ENCODE measurements at places on chromosomes 11 and 22. TPM values are rescaled to one million over a fixed set of nuclear protein-coding genes. Genes with fewer than 3 reads are reported as not detected.

- H3K27ac ChIP-seq, result no peak overlapping the region
- no peaks in the 10 kb centered on the region for H3K27me3 ChIP-seq
- H3K4me1 ChIP-seq, result peaks cover 56% of the 10 kb centered on the region
- DNase-seq, result no peak
- peaks cover 7% of the 10 kb centered on the region for H3K36me3 ChIP-seq
Observed at GRCh38 chr22:45676024-45676423, 4.4 kb downstream of the ATXN10 start.

NRXN2 gene
- total RNA-seq, result not detected

CBLIF gene
- not detected for total RNA-seq

ART1 gene
- total RNA-seq, result not detected

SCUBE2 gene
- total RNA-seq, result 0.18 TPM

HBE1 gene
- 0.62 TPM for total RNA-seq

IFITM10 gene
- total RNA-seq, result 1.4 TPM

MS4A1 gene
- total RNA-seq, result not detected

KRTAP5-10 gene
- not detected for total RNA-seq

OR52I2 gene
- not detected for total RNA-seq

YPEL4 gene
- not detected for total RNA-seq

DNA sequence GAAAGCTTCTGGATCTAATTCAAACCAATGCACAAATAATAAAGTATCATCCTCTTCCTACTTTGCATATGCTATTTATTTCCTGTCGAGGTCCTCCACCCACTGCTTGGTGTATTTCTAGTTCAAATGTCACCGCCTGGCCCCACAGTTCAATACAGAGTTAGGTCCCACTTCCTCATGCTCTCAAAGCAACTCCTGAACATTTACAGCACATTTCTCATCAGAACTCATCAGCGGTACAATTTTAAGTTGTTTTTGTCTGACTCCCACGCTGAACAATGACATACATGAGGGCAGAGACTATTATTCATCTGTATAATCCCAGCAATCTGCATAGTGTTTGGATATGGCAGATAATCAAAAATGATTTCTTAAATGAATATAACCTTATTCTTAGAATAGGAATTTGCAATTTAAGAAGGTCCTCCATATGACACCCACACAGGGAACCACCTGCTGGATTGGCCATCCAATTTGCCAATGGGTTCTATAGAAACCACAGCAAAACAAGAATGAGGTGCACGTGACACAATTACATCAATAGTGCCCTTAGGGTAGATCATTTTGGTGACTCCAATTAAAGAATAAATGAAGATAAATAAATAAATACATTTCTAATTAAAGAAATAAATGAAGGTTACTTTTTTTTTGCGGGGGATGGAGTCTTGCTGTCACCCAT is 54.2 kb downstream of the SLC25A17 start:
- no peaks in the 10 kb centered on the region for H3K27me3 ChIP-seq
- peaks cover 6% of the 10 kb centered on the region for H3K36me3 ChIP-seq
- no peak for DNase-seq
- no peak overlapping the region for H3K27ac ChIP-seq
- H3K4me3 ChIP-seq, result no peak overlapping the region

VPS11 gene
- total RNA-seq, result 48.3 TPM

- peak; percentile 99 for DNase-seq
- peak overlapping the region; percentile 57 for H3K4me3 ChIP-seq
- H3K36me3 ChIP-seq, result no peaks in the 10 kb centered on the region
- H3K27ac ChIP-seq, result peak overlapping the region; percentile 80
- peaks cover 62% of the 10 kb centered on the region for H3K4me1 ChIP-seq
- H3K27me3 ChIP-seq, result no peaks in the 10 kb centered on the region
Observed at GRCh38 chr11:102010776-102011494, 36.3 kb upstream of the CFAP300 start.

- H3K4me1 ChIP-seq, result peaks cover under 1% of the 10 kb centered on the region
- H3K27me3 ChIP-seq, result no peaks in the 10 kb centered on the region
- no peaks in the 10 kb centered on the region for H3K36me3 ChIP-seq
- no peak for DNase-seq
Observed at GRCh38 chr11:2207773-2208621, 36.4 kb upstream of the TH start.

GRCh38 chr11:10197091-10197490 is 96.9 kb downstream of the SBF2 start:
- no peak overlapping the region for H3K27ac ChIP-seq
- H3K4me1 ChIP-seq, result no peaks in the 10 kb centered on the region
- H3K27me3 ChIP-seq, result no peaks in the 10 kb centered on the region
- peak; percentile 29 for DNase-seq
- 0 out of 2 replicates have a peak, but pooled peaks cover 3% of the 10 kb centered on the region for H3K36me3 ChIP-seq

- no peak overlapping the region for H3K4me3 ChIP-seq
- H3K27me3 ChIP-seq, result no peaks in the 10 kb centered on the region
- H3K36me3 ChIP-seq, result no peaks in the 10 kb centered on the region
Observed at GRCh38 chr11:93921695-93922468, 71.5 kb upstream of the VSTM5 start.

DNA sequence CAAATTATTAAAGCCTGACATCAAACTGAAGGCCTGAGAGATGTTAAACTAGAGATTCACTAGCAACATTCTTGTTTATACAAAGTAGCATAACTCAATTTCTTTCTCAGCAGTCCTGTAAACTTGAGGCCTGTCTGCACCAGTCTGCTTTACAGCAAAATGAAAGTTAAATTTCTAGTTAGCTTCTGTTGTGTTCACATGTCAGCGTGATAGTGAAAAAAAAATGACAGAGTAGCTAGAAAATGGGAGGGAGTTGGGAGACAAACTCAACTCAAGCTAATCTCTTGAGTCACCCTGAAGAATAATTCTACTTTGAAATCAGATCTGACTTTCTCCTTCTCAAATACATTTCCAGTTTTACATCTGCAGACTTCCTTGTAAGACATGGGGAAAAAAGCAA is 6.5 kb downstream of the RBFOX2 start:
- no peaks in the 10 kb centered on the region for H3K27me3 ChIP-seq
- no peak for DNase-seq
- H3K27ac ChIP-seq, result no peak overlapping the region
- peaks cover 3% of the 10 kb centered on the region for H3K36me3 ChIP-seq

GRCh38 chr11:14179116-14179820 is 179.7 kb downstream of the RRAS2 start:
- H3K4me3 ChIP-seq, result no peak overlapping the region
- H3K27ac ChIP-seq, result no peak overlapping the region
- H3K4me1 ChIP-seq, result no peaks in the 10 kb centered on the region
- no peak for DNase-seq

- H3K36me3 ChIP-seq, result no peaks in the 10 kb centered on the region
- no peak overlapping the region for H3K4me3 ChIP-seq
- DNase-seq, result no peak
- no peaks in the 10 kb centered on the region for H3K4me1 ChIP-seq
- H3K27me3 ChIP-seq, result peaks cover 33% of the 10 kb centered on the region
Observed at GRCh38 chr11:95688501-95689222, 100.9 kb downstream of the FAM76B start.

GRCh38 chr22:50338042-50338573 is 5.0 kb upstream of the PPP6R2 start:
- H3K4me3 ChIP-seq, result no peak overlapping the region
- no peaks in the 10 kb centered on the region for H3K36me3 ChIP-seq
- H3K27me3 ChIP-seq, result no peaks in the 10 kb centered on the region
- no peak for DNase-seq
- H3K27ac ChIP-seq, result no peak overlapping the region
- no peaks in the 10 kb centered on the region for H3K4me1 ChIP-seq

DNA sequence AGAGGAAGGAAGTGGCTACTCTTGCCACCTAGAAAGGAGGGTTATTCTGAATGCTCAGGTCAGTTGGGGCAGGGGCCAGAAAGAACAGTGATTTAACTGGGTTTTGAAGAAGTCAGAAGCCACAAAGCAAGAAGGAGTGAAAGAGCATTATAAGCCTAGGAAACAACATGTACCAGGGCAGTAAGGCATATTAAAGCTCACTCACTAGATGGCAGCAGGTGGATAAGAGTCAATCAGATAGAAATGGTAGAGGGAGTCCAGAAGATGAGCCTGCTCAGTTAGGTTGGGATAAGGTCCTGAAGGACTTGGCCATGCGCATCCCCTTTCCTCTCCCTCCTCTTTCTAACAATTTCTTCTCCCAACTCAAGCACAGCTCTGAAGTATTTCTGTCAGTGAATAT is 22.0 kb upstream of the PATE1 start:
- H3K27ac ChIP-seq, result no peak overlapping the region
- no peak overlapping the region for H3K4me3 ChIP-seq
- peaks cover 16% of the 10 kb centered on the region for H3K27me3 ChIP-seq
- peaks cover 11% of the 10 kb centered on the region for H3K4me1 ChIP-seq

DNA sequence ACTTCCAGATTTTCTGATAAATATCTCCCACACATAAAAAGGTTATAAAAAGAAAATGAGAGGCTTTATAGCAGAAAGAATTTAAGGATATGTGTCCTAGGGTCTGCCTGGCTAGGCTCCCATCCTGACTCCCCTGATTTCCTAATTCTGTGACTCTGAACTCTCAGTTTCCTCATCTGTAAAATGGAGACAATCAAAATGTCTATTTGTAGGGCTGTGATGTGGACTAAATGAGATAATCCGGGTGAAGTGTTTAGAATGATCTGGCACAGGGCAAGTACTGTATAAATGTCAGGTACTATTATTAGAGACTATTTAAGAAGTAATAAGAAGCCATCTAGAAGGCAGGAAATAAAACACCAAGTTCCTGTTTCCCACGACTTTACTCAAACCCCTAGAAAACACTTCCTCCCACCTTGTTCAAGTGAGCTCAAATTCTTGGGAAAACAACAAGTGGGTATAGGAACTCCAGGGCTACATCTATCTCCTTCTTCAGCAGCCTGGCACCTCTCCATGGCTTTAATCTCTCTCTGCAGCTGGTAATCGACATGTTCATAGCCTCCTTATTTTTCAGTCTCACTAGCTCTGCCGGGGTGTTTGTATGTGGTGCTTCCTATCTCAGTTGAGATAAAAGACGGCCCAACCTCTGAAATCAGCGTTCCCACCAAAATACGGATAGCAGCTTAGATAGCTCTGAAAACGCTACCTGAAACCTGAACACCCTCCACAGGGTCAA is 6.7 kb downstream of the ASCC2 start:
- H3K36me3 ChIP-seq, result no peaks in the 10 kb centered on the region
- H3K27ac ChIP-seq, result no peak overlapping the region
- H3K4me3 ChIP-seq, result no peak overlapping the region
- peaks cover 16% of the 10 kb centered on the region for H3K4me1 ChIP-seq

DNA sequence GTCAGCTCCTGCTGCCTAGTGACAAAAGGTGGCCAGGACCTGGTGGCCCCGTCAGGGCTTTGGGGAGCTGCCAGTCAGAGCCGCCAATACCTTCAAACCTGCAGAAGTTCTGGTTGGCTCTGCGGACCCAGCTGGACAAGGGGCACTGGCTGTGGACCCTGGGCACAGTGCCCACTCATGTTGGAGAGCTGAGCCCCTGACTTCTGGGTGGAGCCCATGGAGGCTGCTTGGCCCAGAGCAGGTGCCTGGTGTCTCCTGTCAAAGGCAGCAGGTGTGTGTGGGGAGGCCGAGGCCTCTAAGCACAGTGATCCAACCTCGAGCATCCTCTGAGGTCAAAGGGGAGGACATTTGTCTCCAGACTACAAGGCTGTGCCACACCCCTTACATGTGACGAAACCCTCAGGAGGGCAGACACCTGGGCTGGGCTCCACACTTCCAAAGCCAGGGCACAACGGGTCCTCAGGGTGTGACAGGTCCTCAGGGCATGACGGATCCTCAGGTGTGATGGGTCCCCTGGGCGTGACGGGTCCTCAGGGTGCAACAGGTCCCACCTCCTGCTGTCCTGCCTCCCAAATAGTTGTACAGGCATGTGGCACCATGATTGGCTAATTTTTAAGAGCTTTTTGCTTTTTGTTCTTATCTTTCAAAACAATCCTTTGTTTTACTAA is 37.0 kb downstream of the MUC2 start:
- no peaks in the 10 kb centered on the region for H3K4me1 ChIP-seq
- H3K27ac ChIP-seq, result no peak overlapping the region
- DNase-seq, result no peak
- H3K36me3 ChIP-seq, result no peaks in the 10 kb centered on the region

ZW10 gene
- total RNA-seq, result 38.4 TPM

DNA sequence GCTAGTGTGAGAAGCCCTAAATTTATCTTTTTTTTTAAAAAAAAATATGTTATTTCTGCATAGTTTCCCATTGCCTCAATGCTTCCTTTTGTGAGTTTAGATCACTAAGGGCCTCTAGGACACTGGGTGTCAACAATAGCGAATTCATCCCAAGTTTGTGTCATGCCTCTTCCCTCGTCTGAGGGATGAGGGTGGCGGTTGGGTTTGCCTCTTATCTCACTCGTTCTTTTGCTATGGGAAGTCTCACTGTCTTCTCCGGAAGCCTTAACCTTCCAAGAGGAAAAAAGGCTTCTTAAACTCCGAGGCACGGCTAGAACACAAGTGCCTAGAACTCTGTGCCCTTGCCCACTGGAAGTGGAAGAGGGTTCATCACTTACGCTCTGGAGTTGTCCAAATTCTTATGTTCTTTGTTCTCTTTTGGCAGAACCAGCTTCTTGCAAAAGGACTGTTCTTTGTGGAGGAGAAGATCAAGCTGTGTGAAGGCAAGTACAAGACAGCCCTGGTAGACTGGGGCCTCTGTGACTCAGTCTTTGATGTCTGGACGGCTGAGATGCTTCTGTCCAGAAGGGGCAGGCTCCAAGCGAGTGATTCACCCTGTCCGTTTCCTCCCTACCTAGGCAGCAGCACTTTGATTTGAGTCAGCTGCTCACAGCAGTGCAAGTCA is 78.5 kb downstream of the TRAF6 start:
- no peaks in the 10 kb centered on the region for H3K27me3 ChIP-seq
- peak; percentile 87 for DNase-seq
- H3K4me3 ChIP-seq, result no peak overlapping the region

- no peak for DNase-seq
- H3K4me3 ChIP-seq, result no peak overlapping the region
- no peaks in the 10 kb centered on the region for H3K27me3 ChIP-seq
- H3K36me3 ChIP-seq, result peaks cover 37% of the 10 kb centered on the region
- no peak overlapping the region for H3K27ac ChIP-seq
Observed at GRCh38 chr11:12140186-12140793, 29.9 kb downstream of the MICAL2 start.

All from PC-3 (cell line).